ENCODE measurements at places on chromosomes 7 and 10.

DNA sequence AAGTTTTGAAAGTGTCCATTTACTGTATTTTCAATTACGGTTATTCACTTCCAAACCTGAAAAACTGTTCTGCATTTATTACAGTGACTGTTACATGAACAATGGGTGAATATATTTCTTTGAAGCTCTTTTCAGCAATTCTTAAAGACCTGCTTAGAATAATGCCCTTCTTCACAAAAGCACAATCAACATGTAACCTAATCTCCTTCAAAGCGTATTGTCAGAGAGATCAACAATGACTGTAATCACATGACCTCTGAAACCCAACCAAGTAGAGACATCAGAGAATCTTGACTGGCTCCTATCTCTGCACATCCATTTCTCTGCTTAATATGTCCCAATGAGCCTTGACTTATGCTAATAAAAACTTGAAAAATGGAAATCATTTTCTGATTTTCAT lies 126.7 kb downstream of the NRCAM start:
- no peak for DNase-seq

DNA sequence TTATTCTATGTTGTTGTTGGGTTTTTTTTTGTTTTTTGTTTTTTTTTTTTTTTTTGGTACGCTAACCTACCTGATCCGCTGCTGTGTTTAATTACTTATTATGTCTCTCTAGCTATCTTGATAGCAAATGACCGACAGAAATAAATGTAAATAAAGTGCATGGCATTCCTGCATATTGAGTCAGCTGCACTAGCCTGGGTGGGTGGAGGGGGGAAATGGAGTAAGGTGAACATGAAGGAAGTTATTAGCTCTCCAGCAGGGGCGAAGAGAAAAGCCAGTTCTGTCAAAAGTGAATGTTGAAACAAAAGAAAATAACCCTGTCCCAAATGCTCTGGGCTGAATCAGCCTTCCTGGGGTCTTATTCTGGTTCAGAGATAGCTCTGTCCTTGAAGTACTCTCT lies 210.7 kb upstream of the MDFIC start:
- DNase-seq = no peak

DNA sequence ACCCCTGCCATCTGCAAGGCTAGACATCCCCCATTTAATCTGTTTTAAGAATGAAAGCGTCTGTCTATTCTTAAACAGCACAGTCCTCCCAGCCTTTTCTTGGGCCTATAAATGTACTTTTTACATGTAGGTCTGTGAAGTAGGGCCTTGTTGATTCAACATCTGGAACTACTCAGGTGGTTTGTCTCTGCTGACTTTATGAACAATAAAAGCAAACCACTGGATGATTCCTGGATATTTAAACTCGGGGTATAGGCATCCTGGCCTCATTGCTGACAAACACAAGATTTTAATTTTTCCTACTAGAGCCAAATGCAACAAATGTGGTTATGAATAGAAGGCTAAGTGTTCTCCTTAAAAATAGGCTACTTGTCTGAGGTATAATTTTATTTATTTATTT lies 198.3 kb downstream of the WDR11 start:
- DNase-seq = peak; percentile 27

- no peak for DNase-seq
Observed at GRCh38 chr7:44272456-44272855, 52.9 kb downstream of the CAMK2B start.

- DNase-seq = peak; percentile 71
Observed at GRCh38 chr10:22712211-22712955, 2.0 kb downstream of the PIP4K2A start.

DNA sequence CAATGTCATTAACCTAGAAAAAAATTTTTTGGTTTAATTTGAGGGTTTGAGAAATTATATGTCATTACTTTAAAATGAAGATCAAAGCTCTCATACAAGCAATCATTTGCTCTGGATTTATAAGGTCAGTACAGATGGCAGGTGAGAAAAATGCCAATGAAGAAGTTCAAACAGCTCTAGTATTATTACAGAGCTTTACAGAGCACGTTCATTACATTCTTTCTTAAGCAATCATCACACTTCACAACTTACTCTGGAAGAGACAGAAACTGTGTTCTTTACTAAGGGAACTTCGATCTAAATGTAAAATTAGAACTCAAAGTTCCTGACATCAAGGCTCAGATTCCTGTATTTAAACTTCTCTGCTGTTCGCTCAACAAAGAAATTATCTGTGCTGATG lies 153.4 kb downstream of the ATE1 start:
- no peak for DNase-seq

DNA sequence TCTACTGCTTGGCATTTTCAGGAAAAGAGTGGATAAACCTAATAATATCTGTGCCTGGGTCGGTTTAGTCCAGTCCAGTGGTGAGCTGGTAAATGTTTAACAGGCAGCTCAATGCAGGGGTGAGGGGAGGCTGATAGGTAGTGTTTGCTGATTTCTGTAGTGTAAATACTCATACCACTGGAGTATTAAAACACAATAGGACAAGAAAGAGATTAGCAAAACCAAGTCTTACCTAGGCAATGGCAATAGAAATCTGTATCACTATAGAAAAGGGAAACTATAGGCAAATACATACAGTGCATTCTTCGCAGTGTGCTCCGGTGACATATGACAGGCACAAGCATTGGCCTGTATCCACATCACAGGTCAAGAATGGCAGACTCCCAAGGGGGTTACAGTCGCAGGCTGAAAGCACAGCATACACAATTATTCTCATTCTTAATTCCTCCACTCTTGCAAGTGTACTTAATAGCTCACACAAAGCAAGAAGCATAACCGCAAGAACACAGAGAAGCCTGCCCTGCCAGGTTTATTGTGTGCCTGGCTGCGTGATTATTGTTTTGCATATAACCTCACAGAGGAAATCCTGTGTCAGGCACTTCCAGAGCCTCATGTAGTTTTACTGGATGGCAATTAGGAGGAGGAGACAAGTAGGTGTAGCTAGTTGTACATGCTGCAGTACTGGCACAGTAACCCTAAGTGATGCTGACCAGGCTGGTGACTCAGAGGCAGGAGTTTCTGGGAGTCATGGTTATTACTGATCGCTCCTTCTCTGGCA lies 35.0 kb downstream of the LAMB4 start:
- DNase-seq = peak; percentile 78

GRCh38 chr7:133698127-133698526 lies 429.0 kb upstream of the LRGUK start:
- DNase-seq = no peak

GRCh38 chr7:4832711-4833110 lies 29.1 kb downstream of the PAPOLB start:
- no peak for DNase-seq

GRCh38 chr10:130027716-130028464 lies 63.8 kb upstream of the EBF3 start:
- no peak for DNase-seq

- DNase-seq = no peak
Observed at GRCh38 chr7:75854233-75854632, 24.6 kb upstream of the RHBDD2 start.

DNA sequence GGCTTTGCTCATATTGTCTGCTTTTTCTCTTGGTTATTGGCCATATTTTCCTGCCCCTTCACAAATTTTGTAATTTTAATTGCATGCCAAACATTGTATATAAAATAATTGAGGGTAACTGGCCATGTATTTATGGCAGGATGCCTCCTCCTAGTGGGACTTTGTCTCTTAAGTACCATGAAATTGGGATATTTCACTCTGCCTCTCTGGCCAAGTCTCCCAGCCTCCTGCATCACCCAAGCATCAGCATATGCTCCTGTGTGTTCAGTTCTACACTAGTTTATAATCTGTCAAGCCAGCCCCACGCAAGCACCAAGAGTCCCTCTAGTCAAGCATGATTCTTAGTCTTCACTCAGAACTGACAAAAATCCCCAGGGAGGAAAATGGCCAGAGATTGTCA lies 44.2 kb upstream of the FHIP2A start:
- no peak for DNase-seq

GRCh38 chr10:96446966-96447596 lies 66.6 kb downstream of the TLL2 start:
- no peak for DNase-seq

- DNase-seq = no peak
Observed at GRCh38 chr7:112271162-112271561, 64.7 kb downstream of the ZNF277 start.

DNA sequence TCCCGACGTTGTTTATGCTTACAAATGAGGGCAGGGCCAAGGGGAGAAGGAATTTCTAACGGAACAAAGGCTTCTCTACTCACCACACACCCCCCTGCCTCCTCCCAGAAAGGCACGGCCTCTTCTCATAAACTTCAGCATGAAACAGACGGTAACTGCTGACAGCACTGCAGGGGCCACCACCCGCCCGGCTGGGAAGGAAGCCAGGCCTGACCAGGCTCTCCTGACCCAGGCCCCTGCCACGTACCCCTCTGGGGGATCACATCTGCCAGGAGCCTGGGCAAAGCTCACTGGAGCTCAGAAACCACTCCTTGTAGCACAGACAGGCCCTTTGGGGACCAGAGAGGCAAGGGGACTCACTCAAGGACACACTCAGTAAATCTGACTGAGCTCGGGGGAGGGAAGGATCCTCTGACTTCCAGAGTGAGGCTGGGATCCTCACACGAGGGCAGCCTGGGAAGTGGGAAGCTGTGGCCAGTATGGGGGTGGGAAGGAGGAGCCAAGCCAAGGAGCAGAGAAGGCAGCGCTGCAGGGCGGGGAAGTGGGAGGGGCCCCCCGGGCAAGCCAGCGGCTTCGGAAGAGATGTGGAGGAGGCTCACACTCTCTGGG lies 46.1 kb downstream of the ZCCHC24 start:
- peak; percentile 90 for DNase-seq

- DNase-seq = no peak
Observed at GRCh38 chr7:95589031-95589430, 7.3 kb downstream of the PDK4 start.

DNA sequence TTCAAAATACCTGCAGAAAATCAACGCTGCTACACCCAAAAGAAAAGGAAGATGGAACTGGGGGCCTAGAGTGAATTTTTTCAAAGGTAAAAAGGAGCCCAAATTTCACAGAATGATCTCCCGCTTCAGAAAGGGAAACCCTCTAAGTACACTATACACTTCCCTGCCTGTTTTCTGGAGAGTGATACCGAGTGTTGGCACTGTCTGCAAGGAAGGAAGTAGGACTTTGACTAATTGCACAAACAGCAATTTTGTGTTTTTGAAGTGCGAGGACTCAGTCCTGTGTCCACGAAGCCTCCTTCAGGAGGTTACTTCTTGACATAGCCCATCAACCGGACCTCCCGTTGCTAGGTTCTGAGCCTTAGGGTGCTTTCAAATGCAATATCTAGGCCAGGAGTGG lies 106.3 kb downstream of the KIAA1217 start:
- DNase-seq = no peak

GRCh38 chr10:108411206-108411605 lies 1246.7 kb upstream of the SORCS1 start:
- no peak for DNase-seq

- DNase-seq = no peak
Observed at GRCh38 chr10:3503299-3503698, 281.7 kb downstream of the KLF6 start.

DNA sequence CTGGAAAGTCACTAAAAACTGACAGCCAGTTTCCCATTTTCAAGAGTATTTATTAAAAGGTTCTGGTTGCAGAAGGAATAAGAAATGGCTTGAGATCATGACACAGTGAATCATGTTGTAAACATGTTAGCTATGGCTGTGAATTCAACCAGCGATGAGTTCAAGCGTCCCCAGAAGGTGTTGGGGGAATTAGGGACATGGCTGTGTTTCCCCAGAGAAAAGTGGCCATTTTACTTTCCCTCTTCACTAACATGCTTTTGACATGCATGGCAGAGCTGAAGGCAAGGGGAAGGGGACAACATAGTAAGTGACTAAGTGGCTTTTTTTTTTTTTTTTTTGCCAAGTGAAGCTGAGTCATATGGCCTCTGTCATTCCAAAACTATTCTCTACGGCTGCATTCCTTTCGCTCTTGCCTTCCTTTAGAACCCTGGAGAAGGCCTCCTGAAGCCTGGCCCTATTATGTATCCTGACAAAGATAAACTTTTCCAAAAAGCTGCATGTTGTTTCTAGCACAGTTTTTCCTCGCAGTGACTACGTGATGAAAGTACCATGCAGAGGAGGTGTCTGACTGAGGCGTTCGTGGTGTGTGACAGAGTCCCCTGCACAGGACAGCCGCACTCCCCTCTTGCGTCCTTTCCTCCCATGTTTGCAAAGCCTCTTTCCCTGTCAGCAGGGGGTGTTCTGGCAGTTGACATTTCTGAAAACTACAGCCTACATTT lies 46.9 kb downstream of the EGFR start:
- DNase-seq = peak; percentile 91

DNA sequence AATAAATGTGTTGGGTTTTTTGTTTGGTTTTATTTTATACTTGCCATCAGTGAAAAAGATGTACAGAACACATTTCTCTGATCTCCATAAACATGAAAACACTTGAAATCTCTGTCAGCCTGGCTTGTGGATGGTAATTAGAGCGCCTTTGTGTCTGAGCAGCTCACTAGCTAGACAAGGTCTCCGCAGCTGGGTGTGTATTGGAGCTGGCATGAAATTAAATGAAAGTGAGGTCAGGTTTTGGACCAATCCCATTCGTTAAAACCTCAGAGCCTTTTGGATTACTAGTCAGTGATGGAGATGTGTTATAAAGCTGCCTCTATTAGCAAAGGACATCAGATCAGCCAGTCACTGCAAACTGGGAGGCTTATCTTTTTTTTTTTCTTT lies 2.7 kb downstream of the FRAT1 start:
- no peak for DNase-seq

DNA sequence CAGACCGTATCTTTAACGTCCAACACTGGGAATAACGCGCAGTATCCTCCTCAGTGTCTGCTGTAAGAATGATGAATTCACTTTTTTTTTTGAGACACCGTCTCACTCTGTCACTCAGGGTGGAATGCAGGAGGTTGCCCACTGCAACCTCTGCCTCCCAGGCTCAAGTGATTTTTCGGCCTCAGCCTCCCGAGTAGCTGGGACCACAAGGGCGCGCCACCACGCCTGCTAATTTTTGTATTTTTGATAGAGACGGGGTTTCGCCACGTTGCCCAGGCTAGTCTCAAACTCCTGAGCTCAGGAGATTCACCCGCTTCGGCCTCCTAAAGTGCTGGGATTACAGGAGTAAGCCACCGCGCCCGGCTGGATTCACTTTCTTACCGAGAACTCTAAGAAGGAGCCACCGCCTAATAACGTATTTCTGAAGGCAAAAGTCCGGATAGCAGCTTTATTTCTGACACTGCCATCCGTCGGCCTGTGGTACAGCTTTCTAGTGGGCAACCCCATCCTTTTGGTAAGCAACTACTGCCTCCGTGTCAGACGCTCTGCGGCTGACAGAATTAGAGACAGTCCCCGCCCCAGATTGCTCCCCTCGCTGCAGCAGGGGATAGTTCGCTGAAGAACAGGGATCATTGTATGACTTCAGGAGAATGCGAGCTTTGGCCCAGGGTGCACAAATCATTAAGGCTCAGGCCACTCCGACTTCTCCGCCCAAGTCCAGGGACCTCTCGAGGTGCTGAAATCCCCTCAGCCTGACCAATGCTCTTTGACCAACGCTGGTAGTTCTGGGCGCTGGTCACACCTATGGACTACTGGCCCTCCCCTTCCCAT lies 662 bp downstream of the POLR3A start:
- no peak for DNase-seq

Measured in muscle of back (tissue), 13 donors.